Left ventricle myocardium superior (tissue), 1 donor: ENCODE measurements at places on chromosomes 5 and 9. TPM values are rescaled to one million over a fixed set of nuclear protein-coding genes. Genes with fewer than 3 reads are reported as not detected.

- no peak for DNase-seq
Measured at GRCh38 chr9:123772374-123772773, 157.6 kb downstream of the DENND1A start.

GRCh38 chr9:74610523-74611061, 113.5 kb downstream of the RORB start:
- no peak for DNase-seq

DNA sequence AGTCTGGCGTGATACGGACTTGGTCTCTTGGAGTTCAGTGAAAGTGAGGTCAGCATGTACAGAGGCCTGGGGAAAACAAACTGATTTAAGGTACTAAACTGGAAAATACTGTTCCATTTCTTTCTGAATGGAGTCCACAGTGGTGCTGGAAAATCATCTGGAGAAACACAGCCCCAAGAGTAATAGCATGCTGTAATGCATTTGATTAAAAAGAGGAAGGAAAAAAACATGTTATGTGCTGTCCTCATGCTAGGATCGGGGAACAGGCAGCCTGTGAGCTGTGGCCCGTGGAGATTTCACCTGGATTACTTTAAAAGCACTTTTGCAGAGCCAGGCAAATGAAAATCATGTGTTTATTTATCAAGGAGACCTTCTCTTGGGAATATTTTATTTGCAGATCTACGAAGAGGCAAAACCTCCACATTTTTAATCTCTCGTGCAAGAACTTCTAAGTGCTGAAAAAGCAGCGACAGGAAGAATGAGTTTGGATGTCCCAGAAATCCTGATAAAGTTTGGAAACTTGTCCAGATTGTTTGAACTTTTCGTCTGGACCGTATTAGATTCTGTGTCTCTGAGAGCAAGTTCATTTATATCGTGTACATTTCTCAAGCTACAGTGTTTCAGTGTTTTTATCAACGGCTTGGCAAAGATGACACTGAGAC, 228.8 kb downstream of the GAS1 start:
- DNase-seq, result no peak

DNA sequence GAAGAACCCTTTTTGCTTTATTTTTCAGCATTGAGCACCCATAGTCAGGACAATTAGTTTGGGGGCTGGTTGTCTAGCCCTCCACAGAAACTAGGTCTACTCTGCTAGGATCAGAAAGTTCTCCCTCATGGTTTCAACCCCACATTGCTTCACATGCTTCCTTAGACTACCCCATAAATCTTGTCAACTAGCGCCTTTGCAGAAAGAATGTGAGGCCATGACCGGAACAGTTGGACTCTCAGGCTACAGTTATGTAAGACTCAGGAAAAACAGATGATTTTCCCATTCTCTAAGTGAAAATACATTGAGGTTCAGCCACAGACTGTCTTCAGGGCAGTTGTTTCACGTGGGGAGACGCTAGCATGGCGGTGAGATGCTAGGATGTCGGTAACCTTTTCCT, 255.6 kb downstream of the NR3C1 start:
- DNase-seq, result no peak

GRCh38 chr5:103785569-103785968, 223.0 kb upstream of the NUDT12 start:
- DNase-seq, result no peak

DNA sequence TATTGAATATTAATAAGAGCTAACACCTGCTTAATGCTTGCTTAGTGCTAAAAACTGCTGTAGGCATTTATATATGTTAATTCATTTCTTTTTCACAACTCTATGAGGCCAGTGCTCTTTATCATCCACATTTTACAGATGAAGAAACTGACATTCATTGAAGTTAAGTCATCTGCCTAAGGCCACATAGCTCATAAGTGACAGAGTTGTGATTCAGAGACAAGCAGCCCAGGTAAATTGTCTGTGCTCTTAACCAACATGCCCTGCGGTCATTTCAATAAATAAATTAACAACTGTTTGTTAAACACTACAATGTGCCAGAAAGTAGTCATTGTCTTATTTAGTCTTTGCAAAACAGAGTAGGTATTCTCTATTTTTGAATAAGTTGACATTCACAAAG, 1354.4 kb upstream of the C9orf72 start:
- DNase-seq, result no peak

- no peak for DNase-seq
Measured at GRCh38 chr5:8349855-8350254, 480.9 kb downstream of the MTRR start.

The PPIP5K2 gene
- 76.5 TPM for total RNA-seq

DNA sequence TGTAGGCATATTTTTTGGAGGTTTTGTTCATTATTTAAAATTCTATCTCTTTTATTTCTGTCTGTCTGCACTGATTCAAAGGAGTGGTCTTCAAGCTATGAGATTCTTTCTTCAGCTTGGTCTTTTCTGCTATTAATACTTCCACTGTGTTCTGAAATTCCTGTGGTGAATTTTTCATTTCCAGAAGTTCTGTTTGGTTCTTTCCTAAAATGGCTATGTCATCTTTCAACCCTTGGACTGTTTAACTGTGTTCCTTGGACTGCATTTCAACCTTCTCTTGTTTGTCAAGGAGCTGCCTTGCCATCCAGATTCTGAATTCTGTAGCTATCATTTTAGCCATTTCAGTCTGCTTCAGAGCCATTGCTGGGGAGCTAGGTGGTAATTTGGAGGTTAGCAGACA, 76.3 kb downstream of the CERT1 start:
- DNase-seq, result no peak

The PLPPR1 gene
- not detected for total RNA-seq

DNA sequence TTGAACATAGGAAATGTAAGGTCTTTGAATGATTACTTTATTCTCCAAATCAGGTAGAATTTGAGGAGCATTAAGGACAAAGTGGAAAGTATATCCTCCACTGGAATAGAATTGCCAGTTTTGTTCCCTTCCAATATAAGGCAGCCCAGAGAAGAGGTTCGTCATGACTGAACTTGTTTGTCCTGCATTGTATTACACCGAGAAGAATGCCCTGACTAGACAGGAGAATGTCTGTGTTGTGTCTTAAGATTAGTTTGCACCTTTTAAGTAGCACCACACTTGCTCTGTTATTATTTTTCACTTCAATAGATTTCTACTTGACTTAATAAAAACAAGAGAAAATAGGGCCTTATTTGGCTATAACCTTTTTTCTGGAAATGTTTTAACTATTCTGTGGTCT, 586.2 kb upstream of the PTGER4 start:
- no peak for DNase-seq

- no peak for DNase-seq
Measured at GRCh38 chr5:135028791-135029476, 5.1 kb downstream of the PITX1 start.

The LTC4S gene
- total RNA-seq, result 7.1 TPM

- DNase-seq, result no peak
Measured at GRCh38 chr9:133729617-133730281, 8.4 kb downstream of the SARDH start.
